ENCODE measurements at places on chromosomes 12 and 14.

GRCh38 chr12:64745980-64746379, 13.2 kb downstream of the GNS start:
- no peak for DNase-seq

DNA sequence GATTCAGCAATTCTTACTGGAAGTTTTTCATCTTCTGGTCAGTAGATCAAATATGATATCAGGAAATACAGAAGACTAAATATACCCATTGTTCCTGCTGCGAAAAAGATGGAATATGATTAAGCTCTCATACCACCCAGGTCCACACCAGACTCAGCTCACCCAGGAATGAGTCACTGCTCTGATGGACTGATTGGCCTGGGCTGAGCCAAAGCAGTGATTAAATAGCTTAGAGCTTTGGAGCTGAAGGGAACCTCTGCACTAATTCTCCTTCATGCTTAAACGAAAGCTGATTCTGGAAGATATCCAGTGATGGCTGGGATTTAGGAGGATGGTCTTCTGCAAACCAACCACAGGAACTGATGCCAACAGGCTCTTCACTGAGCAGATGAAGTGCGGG, 62.0 kb upstream of the SYT1 start:
- no peak for DNase-seq

DNA sequence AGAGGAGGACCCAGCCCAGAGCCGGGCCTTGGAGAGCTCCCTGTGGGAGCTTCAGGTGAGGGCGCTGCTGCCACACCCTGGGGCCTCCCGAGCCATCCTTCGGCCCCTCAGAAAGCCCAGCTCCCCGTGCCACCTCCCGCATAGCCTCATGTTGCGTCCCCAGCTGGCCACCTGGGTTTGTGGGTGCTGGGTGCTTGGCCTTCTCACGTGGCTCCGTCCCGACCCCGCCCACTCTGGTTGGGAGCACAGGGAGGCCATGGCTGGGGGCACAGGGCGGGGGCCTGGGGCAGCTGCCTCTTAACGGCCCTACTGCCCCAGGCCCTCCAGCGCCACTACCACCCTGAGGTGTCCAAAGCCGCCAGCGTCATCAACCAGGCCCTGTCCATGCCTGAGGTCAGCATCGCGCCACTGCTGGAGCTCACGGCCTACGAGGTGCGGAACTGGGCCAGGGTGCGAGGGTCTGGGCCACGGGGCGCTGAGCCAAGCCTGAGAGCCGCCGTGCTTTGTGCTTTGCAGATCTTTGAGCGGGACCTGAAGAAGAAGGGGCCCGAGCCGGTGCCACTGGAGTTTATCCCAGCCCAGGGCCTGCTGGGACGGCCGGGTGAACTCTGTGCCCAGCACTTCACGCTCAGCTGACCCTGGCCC, 7.6 kb downstream of the NOC4L start:
- no peak for DNase-seq

- DNase-seq: no peak
These were observed 129.1 kb upstream of the TMCC3 start for GRCh38 chr12:94779485-94779884.

GRCh38 chr12:92444763-92445162, 258.0 kb upstream of the PLEKHG7 start:
- DNase-seq: no peak

- no peak for DNase-seq
These were observed 213.3 kb upstream of the CLEC14A start for GRCh38 chr14:38469156-38469555.
